ENCODE measurements at places on chromosomes 2 and 18. TPM values are rescaled to one million over a fixed set of nuclear protein-coding genes. Genes with fewer than 3 reads are reported as not detected.

C1QL2 gene
- 0.14 TPM for total RNA-seq

EGR4 gene
- 0.27 TPM for total RNA-seq

ROCK1 gene
- 17.7 TPM for total RNA-seq

ADD2 gene
- total RNA-seq, result 23.6 TPM

SLC30A3 gene
- 4.8 TPM for total RNA-seq

Data from A549 treated with DMSO at 1 μM for 4 hours (cell line).